ENCODE measurements at places on chromosomes 5 and 9. TPM values are rescaled to one million over a fixed set of nuclear protein-coding genes. Genes with fewer than 3 reads are reported as not detected.
A peak's percentile ranks its signal among the peaks of the same experiment; 100 is the strongest.

LHFPL2 gene
- 11.1 TPM for total RNA-seq

ADGRV1 gene
- 2.7 TPM for total RNA-seq

DNA sequence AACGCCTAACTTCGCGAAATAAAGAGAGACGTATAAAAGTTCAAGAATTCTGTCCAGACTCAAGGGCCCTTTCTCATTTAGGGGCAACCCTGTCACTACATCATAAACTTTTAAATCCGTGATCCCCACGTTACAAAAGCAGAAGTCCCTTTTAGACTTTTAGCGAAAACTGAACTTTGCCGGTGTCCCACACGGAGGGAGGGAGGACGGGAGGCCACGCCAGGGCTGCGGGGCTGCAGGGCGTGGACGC lies 515 bp upstream of the F2R start:
- no peaks in the 10 kb centered on the region for H3K27me3 ChIP-seq
- peak overlapping the region; percentile 48 for H3K4me3 ChIP-seq
- peak overlapping the region; percentile 82 for H3K27ac ChIP-seq
- no peak for DNase-seq

DNA sequence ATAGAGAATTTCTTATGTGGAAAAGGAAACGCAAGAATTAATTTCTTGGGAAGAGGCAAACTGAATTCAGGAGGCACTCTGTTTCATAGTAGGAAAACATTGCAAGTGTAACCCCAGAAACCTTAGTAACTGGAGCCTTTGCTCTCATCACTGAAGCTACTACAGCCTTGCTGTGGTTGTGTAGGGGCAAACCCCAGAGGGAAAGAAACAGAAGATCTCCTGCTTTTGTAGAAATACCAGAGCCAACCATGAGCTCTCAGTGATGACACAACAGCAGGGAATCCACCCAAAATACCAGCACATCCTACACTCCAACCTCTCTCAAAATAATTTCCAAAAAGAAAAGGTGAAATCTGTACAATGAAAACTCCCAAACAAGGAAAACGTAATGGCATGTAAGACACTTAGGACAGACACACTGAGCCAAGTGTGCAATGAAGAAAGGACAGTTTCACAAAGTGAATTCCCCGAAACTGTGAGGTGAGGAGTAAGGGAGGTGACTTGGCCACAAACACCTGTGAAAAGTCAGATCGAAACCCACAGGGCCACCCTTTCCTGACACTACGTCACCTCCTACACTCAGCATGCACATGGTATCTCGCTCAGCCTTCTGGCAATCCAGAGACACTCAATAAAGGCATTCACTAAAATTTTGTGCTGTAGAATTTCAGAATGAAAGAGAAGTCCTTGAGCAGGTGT lies 8.5 kb upstream of the ACSL6 start:
- H3K36me3 ChIP-seq, result no peaks in the 10 kb centered on the region
- H3K4me1 ChIP-seq, result no peaks in the 10 kb centered on the region
- H3K27me3 ChIP-seq, result no peaks in the 10 kb centered on the region
- no peak for DNase-seq
- no peak overlapping the region for H3K4me3 ChIP-seq

DNA sequence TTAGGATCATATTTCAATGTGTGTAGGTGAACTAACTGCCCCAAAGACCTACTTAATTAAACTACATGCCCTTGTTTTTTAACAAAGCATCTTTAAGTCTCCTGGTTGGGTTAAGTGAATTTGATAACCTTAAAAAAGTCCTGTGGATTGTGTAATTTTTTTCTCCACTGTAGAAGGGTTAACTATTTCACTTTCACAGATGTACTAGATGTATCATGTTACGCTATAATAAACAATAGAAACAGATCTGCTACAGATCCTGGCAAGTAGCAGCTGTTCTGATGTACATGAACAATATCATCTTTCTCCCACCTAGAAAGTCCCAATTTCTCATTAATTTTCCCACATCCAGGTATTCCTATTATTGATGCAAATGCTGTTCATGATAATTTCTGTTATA lies 18.9 kb downstream of the KIF24 start:
- no peaks in the 10 kb centered on the region for H3K36me3 ChIP-seq
- DNase-seq, result no peak
- no peaks in the 10 kb centered on the region for H3K27me3 ChIP-seq
- H3K27ac ChIP-seq, result no peak overlapping the region

Measured in esophagus squamous epithelium (tissue), 5 donors.